ENCODE measurements at places on chromosomes 11 and 22.

DNA sequence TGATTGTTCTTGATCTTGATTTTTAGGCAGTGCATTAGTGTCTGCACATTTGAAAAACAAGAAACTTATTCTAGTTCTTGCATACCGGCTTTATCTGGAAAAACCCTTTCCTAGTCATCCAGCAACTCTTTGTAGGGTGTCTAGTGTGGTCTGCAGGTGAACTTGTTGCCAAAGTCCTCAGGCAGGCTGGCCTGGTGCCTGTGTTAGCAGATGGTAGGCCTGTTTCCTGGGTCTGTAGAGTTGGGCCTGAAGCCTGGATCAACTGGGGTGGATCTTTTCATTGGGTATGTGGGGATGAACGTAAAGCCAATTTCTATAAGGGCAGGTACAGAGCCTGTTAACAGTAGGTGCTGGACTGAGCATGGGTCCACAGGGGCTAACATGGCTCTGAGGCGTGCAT lies 5.6 kb upstream of the GLYATL1 start:
- DNase-seq = no peak

- DNase-seq = peak; percentile 18
These were observed 1.4 kb downstream of the PATZ1 start for GRCh38 chr22:31344578-31345330.

DNA sequence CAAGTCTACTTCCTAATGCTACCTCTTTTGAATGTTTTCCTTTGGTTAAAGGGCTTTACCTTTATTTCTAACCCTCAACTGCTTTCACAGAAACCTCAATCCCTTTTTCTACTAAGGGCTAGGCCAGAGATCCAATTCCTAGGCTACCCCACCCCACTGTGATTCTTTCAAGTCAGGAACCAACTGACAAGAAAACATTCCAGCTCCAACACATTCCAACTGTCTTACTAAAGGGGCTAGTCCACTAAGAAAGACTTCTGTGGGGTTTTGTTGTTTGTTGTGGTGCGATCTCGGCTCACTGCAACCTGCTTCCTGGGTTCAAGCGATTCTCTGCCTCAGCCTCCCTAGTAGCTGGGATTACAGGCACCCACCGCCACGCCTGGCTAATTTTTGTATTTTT lies 151.3 kb downstream of the APOL5 start:
- no peak for DNase-seq

- no peak for DNase-seq
These were observed 1.4 kb downstream of the RIC8A start for GRCh38 chr11:208917-209260.

- peak; percentile 60 for DNase-seq
These were observed 639 bp downstream of the CRY2 start for GRCh38 chr11:45847911-45848316.

DNA sequence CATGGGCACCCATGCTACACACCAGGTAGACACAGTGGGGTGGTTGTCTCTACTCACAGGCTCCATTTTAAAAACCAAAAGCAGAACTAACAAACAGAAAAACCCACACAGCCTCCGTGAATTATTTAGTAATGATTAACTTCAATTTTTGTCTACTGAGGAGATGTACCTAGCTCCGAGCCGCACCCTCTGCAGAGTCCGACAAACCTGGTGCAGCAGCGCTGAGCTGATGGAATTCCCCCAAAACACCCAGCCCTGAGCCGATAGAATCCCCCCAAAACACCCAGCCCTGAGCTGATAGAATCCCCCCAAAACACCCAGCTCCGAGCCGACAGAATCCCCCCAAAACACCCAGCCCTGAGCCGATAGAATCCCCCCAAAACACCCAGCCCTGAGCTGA lies 927.0 kb downstream of the BRD1 start:
- DNase-seq = no peak

GRCh38 chr22:48744967-48745841 lies 1082.5 kb downstream of the BRD1 start:
- no peak for DNase-seq

GRCh38 chr11:37442576-37442975 lies 844.5 kb upstream of the RAG2 start:
- DNase-seq = no peak
